Colonic mucosa (tissue), 4 donors: ENCODE measurements at places on chromosomes 5 and 9.

GRCh38 chr5:175696139-175696854 lies 38.4 kb downstream of the HRH2 start:
- peak; percentile 61 for DNase-seq

DNA sequence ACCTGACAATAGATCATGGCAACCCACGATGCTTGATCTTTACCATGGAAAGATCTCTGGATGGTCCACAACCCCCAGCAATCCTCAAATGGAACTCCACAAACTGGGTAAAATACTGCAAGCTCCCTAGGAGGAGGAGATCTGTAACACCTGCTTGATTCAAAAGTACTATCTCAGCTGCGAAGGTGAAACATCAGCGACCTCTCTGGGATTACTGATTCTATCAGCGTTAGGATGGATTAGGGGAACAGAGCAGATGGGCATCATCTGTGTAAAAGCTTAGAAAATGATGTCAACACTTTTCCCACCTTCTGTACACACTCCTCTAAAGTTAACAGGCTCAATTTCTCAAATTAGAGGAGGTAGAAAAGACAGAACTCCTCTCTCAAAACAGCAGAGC lies 31.5 kb upstream of the TRPC7 start:
- DNase-seq: no peak

DNA sequence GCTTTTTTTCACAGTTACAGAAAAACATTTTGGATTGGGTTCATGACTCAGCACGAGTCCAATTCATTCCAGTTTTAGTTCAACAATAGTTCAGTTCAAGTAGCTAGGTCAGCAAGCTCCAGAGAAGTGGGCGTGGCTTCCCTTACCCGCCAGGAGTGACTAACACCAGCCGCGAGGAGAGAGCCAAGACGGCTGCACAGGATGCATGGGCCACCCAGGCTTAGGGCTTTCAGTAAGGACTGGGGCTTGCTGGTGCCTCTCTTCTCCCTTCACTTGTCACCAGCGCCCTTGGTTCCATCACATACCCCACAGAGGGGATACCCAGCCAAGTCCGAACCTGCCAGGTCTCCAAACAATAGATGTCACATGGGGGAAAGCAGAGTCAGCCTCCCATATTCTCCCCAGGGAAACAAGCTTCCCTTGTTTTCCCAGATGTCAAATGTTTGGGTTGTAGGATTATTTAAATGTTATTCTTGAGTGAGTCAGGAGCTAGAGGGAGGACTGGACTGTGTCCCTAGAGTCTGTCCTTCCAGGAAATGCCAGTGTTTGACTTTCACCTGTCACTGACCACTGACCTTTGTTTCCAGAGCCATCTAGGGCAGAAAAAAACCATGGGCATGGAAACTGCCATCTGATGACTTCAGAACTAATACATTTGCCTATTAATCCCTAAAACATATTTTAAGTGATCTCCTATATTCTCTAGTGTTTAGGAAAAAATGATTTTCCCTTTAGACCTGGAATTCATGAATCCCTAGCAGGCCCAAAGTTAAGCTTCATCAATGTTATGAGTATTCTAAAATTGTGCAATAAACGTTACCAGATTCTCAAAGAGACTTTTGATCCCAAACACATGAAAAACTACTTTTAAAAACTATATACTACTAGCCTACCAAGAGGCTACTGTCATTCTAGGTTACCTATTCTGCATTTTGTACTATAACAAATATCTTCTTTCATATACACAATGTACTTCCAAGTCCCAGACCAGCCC lies 51.9 kb downstream of the NIPAL4 start:
- peak; percentile 77 for DNase-seq

- peak; percentile 89 for DNase-seq
Measured at GRCh38 chr9:113056191-113057106, at the start of gene ZFP37. ZFP37 (minus strand) TSS chr9:113056724; CDS start chr9:113056688, 36 bp downstream.

- DNase-seq: peak; percentile 37
Measured at GRCh38 chr9:97710356-97711222, 13.4 kb upstream of the XPA start.
